Umbilical cord (tissue), 2 donors: ENCODE measurements at places on chromosomes 16 and 17.

DNA sequence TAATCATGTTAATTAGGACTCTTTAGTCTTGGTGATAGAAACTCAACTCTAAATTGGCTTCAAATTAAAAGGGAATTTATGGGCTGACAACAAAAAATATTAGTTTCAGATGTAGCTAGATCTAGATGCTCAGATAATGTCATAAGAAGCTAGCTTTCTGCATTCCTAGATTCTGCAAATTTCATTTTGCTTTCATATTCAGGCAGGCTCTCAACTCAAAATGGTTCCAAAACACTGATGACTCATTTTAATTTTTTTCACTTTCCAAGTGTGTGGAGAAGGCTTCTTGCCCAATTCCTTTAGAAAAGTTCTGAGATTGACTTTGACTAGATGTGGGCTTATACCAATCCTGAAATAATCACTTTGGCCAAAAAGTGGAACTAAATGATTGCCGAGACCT lies 236.7 kb upstream of the GOT2 start:
- DNase-seq = peak; percentile 5

- peak; percentile 90 for DNase-seq
Observed at GRCh38 chr17:77372444-77373298, 231.9 kb downstream of the SEC14L1 start.

DNA sequence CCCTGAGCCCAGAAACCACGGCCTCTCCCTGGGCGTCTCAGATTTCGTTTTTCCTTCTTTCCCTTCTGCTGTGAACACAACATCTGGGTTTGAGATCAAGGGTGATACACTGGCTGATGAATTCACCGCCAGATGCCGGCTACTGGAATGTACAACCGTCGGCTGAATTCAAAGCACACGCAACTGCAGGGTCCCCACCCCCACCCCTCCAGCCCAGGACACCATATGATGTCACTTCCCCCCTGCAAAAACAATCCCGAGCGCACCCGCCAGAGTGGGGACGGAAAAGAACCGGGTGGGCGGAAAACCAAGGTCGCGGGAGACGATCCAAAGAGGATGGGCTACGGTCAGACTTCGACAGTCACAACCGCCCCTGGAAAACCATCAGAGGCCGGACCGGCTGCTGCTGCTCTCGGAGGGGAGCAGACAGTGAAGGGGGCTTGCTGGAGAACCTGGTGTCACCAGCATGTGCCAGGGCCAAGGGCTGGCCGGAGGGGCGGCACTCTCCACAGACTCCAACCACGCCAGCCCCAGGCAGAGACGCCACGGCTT lies 23.3 kb downstream of the CEP295NL start:
- DNase-seq = peak; percentile 94

DNA sequence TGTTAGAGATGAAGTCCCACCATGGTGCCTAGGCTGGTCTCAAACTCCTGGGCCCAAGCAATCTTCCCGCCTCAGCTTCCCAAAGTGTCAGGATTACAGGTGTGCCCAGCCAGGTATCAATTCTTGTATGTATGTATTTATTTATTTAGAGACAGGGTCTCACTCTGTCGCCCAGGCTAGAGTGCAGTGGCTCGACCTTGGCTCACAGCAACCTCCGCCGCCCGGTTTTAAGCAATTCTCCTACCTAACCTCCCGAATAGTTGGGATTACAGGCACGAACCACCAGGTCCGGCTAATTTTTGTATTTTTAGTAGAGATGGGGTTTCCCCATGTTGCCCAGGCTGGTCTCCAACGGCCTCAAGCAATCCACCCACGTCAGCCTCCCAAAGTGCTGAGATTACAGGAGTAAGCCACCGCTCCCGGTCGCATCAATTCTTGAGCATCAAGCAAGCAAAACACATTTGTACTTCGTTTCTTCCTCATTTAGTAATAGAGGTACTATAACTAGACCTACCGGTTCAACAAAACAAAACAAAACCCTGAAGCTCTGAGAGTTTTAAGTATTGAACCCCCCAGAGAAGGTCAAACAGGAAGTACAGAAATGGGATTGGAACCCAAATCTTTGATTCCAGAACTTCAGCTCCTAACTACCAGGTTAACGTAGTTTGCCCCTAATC lies 1.0 kb upstream of the ZNF500 start:
- no peak for DNase-seq

DNA sequence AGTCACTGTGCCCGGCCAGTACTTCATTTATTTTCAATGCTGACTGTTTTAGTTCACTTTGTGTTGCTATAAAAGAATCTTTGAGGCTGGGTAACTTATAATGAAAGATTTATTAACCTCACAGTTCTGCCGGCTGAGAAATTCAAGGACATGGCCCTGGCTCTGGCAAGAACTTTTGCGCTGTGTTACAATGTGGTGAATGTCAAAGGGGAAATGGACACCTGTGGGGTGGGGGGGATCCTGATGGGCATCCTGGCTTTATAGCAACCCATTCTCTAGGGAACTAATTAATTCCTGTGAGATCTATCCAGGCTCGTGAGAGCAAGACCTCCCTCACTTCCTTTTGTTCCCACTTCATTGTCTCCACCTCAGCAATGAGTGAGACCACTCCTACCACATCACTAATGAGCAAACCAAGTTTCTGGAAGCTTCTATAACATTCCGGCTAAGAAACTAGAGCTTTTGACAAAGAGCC lies 17.1 kb upstream of the CDH3 start:
- no peak for DNase-seq
